NCI-H2081 (cell line): ENCODE measurements at places on chromosomes 6 and 20.

GRCh38 chr6:84601366-84601765 lies 163.0 kb downstream of the TBX18 start:
- DNase-seq: no peak

- no peak for DNase-seq
Observed at GRCh38 chr6:2542858-2543218, 207.9 kb downstream of the MYLK4 start.

- DNase-seq: no peak
Observed at GRCh38 chr6:166638573-166638964, 11.5 kb upstream of the RPS6KA2 start.

DNA sequence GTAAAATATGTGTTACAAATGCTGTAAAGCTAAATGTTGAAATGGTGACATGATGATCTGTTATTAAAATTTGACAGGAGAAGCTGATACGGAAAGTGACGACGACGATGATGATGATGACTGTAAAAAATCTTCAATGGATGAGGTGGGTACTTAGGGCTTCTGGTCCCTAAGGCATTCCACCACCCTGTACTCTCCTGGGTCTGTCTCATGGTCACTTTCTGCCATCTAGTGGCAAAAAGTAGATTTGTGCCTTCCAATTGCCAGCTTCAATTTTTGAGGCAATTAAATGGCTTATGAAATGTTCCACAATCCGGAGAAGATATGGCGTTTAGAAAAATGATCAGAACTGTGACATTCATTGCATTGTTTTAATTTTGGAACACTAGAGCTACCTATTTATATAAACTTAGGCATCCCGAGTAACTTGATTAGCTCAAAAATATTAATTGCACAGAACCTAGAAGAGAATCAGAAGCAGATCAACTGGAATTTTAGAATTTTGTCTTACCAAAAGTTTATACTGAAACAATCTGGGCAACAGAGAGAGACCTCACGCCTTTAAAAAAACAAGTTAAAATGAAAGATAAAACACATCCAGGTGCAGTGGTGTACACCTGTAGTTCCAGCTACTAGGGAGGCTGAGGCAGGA lies 346.5 kb upstream of the PLCB4 start:
- DNase-seq: peak; percentile 75

GRCh38 chr6:115363379-115363778 lies 697.3 kb downstream of the FRK start:
- DNase-seq: no peak

- DNase-seq: no peak
Observed at GRCh38 chr6:161115468-161115867, 123.9 kb downstream of the MAP3K4 start.

DNA sequence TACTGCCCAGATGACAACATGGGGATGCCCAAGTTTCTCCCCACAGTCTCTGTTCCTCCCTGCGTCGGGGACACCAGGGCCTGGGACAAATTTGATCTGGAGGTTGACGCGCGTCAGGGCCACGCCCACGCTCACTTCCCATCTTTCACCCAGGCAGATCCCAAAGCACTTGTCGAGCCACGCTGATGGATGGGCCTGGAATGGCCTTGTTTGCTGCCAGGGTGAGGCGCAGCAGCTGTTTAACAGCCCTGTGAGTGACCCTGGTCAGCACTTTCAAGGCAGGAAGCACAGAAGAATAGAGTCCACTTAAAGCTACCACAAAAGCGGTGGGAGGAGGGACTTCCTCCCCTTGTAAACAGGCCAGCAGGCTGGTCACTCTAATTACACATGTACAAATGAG lies 324.7 kb upstream of the JARID2 start:
- no peak for DNase-seq

GRCh38 chr20:60570481-60571277 lies 612.5 kb downstream of the CDH26 start:
- peak; percentile 64 for DNase-seq

- DNase-seq: no peak
Observed at GRCh38 chr20:58043236-58044140, 185.0 kb downstream of the ANKRD60 start.

- no peak for DNase-seq
Observed at GRCh38 chr20:61742097-61742825, 323.4 kb downstream of the TAF4 start.

GRCh38 chr6:51640021-51640420 lies 447.4 kb downstream of the PKHD1 start:
- DNase-seq: no peak

- DNase-seq: peak; percentile 86
Observed at GRCh38 chr6:53956068-53956711, 155.1 kb upstream of the MLIP start.

GRCh38 chr20:60137657-60138245 lies 179.5 kb downstream of the CDH26 start:
- DNase-seq: no peak

- no peak for DNase-seq
Observed at GRCh38 chr6:139173172-139173571, 38.3 kb downstream of the HECA start.

DNA sequence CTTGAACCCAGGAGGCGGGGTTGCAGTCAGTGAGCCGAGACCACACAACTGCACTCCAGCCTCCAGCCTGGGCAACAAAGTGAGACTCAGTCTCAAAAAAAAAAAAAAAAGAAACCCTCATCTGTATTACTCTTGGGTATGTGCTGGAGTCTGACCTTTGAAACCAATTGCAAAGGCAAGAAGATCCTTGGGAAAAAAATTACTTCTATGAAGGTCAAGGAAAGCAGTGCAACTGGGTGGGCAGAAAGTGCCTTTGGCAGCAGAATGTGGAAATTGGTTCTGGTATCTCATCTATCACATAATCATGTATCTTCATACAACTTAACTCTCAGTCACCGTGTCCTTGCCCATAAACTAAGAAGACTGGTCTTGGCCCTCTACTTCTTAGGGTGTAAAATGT lies 7.7 kb upstream of the RPL7L1 start:
- no peak for DNase-seq

DNA sequence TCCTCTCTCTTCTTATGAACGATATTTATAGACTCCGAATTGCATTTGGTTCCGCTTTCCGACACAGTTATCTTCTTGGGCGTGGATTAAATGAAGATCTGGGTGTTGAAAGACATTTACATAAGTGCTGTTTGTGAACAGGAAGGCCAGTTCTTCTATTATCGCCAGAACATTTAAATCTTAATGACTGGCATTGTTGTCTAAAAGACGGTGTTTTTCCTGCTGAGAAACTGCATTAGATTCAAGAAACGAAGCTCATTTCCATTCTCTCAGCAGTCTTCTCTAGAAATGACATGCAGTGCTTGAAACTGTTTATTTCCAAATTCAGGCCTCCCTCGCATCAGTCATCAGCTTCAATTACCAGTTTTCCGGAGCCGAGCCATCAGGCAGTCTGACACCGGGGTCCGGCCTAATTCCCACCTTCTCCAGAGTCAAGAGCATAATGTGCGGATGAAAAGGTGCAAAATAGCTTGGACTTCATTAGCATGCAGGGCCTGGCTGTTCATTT lies 16.0 kb downstream of the LINC00237 start:
- no peak for DNase-seq
